ENCODE measurements at places on chromosomes 4 and X.

DNA sequence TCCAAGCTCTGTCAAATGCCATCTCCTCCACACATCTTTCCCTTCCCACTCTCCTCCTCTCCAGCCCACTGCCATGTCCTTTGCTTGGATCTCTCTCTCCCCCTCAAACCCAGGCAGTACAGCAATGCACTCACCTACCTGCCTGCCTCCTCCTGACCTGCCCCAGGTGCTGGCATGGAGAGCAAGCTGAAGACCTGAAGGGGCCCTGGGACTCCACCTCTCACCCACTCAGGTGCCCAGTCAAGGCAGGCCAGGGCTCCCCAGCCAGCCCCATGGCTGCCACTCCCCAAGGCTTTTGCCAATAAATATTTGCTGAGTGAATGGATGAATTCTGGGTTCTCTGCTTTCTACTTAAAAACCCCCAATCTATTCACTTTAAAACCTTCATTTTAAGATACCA is 12.6 kb upstream of the PHKA2 start:
- DNase-seq, result no peak

DNA sequence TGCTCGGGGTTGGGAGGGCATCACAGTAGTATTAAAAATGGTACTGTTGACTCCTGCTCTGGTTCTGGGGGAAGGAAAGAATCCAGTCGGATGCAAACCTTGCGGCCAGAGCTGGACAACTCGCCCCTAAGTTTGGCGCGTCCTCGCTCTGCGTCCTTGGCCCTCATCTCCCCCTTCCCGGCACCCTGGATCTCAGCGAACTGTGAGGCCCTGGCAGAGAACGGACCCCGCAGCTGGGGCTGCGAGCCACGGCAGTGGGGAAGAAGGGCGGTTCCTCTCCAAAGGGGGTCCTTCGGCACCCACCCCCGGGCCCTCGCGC is 14.0 kb downstream of the ARHGEF6 start:
- no peak for DNase-seq

DNA sequence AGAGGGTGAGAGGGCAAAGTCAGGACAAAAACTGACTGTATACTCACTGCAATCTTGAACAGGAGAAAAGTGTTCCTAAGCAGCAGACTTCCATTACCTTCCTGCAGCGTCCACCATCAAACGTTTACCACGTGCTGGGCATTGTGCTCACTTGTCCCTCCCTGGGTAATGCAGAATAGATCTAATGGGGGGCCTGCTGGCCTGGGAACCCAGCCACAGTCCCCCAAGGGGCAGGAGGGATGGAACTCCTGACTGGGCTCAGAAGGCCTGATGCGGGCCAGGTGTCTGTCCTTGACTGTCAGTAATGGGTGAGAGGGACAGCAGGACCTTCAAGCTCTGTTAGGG is 37.6 kb upstream of the FAM156A start:
- DNase-seq, result no peak

- DNase-seq, result no peak
Observed at GRCh38 chr4:48979914-48980579, 6.0 kb upstream of the CWH43 start.

GRCh38 chrX:20060961-20061748 is 55.6 kb downstream of the MAP7D2 start:
- peak; percentile 79 for DNase-seq

DNA sequence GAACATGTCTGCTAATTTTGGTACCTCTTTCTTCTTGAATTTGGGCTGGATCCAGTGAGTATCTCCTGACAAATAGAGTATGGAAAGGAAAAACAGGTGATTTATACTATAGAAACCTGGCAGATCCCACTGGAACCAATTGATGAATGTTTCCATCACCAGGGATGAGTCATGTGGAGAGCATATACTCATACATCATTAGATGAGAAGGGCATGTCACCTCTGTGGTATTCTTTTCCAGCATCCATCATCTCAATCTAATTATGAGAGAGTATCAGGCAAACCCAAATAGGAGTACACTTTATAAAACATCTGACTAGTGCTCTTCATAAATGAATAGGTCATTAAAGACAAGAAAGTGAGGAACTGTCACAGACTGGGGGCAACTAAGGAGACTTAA is 90.7 kb downstream of the CLDN22 start:
- DNase-seq, result no peak

- DNase-seq, result peak; percentile 44
Observed at GRCh38 chr4:86032476-86033022, 327.3 kb downstream of the MAPK10 start.

- DNase-seq, result peak; percentile 57
Observed at GRCh38 chr4:41977709-41978108, 3.8 kb upstream of the DCAF4L1 start.

DNA sequence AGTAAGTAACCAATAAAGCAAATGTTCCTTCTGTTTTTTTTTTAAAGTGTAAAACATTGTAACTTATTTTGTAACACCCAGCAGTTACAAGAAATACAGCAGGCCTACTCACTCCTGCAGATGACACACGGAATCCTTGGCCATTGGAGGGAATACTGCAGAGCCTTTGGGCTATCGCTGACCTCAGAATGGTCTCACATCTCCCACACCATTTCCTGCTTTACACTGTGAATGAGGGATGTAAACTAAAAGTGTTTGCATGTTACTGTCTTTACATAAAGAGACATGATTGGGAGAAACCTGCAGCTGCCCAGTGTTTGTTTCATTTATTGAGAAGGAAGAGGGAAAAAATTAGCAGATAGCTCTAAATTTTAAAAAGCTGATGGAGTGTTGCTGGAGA is 64.1 kb downstream of the USP46 start:
- DNase-seq, result no peak

DNA sequence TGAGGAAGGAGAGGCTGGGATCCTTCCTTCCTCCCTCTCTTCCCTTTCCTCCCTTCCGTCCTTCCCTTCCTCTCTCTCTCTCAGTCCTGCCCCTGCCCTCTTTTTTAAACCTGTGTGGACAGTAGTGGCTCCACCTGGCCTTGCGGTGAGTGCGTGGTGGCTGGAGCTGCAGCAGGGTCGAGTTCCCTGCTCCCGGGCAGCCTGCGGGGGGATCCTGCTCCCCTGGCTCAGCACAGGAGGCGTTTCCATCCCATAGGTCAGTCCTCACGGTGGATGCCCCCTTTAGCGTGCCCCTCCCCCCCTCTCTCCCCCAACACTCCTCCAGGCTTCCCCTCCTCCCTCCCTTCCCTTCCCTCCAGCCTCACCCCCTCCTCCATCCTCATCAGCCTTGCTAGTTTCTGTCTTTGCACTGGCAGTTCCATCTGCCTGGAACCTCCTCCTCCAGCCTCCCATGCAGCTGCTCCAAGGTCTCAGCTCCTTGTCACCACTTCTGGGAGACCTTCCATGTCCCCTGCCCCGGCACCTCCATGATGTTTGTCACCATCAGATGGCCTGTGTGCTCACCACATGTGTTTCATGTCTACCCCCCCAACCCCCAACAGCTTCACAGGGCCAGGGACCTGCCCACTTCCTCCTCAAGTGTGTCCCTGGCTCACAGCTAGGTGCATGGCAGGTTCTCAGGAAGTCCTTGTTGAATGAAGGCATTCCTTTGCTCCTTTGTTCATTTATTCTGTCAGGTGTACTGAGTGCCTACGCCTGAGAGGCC is 68.4 kb downstream of the PSAPL1 start:
- DNase-seq, result no peak

GRCh38 chr4:107857741-107858140 is 33.0 kb downstream of the SGMS2 start:
- DNase-seq, result no peak

GRCh38 chr4:26080870-26081628 is 167.0 kb downstream of the SMIM20 start:
- DNase-seq, result no peak

- DNase-seq, result no peak
Observed at GRCh38 chrX:152177052-152177451, 38.7 kb upstream of the MAGEA10 start.

GRCh38 chr4:159946983-159947615 is 844.2 kb downstream of the RAPGEF2 start:
- DNase-seq, result peak; percentile 59

- DNase-seq, result peak; percentile 66
Observed at GRCh38 chr4:87973283-87974169, 2.0 kb upstream of the SPP1 start.

- no peak for DNase-seq
Observed at GRCh38 chrX:134501941-134502340, 42.0 kb downstream of the HPRT1 start.

DNA sequence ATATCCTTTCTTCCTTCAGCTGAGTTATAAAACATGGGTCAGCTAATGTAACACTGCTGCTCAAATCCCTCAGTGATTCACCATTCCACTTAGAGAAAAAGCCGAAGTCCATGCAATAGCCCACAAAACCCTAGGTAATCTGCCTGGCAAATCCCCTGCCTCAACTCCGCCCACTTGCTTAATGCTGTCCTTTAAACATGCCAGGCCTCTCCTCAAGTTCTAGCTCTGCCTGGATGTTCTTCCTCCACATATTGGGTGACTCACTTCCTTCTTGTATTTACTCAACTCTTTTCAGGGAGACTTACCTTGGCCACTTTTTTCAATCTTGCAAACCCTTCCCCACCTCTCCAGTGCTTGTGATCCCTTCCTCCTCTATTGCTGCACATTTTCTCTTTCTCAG is 89.8 kb downstream of the EMCN start:
- DNase-seq, result peak; percentile 73

DNA sequence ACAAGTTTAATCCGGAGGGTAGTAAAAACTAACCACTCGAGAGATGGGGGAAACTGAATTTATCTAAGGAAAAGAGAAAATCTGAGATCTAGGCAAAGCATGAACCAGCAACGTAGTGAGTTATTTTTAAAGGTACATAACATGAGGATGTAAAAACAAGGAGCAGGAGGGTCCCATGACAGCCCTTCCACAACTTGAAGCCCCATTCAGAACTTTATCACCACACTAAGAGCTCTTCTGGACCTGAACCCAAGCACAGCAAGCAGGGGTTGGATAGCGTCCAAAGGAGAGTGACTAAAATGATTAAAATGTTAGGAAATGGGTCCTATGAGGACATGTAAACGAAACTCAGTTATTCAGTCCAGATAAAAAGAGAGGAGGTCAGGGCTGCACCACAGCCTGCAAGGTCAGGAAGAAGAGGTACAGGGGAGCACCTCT is 16.2 kb downstream of the SH3RF1 start:
- no peak for DNase-seq

GRCh38 chrX:45845142-45845541 is 644.5 kb upstream of the DIPK2B start:
- no peak for DNase-seq

DNA sequence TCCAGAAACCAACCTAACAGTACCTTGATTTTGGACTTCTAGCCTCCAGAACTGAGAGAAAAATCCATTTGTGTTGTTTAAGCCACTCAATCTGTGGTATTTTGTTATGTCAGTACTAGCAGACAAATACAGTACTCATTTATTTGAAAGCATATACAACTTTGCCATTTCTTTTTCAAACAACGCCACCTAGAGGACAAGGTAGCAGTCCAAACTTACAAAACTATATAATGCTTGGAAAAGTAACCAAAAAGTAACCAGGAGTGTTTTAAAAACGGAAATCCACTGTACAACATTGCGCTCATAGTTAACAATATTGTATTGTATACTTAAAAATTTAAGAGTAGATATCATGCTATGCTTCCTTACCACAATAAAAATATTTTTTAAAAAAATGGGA is 37.0 kb upstream of the FGF13 start:
- DNase-seq, result peak; percentile 28

DNA sequence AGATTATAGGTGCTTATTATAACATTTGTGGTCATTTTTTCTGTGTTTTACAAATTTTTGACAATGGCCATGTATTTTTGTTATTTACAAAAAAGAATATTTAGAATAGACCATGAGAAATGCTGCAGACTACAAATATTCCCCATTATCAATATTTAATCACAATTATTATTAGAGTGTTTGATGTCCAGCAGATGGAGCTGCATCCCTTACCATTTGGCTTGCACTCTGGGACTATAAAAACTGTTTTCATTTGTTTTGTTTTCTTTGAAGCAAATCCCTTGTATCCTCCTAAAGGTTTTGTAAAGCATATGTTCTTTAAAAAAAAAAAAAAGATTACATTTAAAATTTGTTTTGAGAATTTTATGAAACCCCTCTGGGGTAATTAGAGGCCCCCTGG is 85.6 kb upstream of the CXorf66 start:
- peak; percentile 4 for DNase-seq

DNA sequence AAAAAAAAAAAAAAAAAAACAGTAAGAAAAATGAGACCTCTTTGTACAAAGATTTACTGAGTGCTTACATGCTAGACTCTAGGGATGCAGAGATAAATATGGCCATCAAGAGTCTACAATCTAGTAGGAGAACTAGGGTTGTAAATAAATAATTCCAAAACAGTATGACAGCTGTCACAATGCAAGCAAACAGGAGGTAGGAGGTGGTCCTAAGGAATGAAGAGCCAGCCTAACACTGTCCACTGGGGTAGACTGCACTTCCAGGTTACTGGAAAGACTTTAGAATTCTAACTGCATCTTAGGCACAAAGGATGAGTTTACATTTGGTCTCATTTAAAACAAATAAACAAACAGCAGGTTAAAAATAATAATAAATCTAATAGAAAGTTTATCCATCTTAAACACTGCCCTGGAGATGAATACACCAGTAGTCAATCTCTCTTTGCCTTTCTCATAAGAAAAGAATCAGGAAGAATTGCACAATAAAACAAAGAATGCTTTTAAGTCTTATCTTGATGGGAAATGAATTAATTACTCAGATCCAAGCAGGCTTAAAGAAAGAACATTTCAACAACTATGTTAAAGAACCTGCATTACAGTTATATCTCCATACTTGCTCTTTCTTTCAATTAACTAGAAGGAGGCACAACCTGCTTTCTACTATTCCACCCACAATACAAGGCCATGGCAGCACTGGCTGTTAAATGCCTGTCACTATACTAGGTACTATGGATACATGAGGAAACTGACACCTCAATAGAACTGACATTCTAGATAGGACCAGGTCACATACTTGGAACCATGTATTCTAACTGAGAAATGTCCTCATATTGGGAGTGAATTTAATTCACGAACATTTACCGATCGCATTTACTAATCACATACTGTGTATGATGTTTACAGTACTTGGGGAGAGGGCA is 12.7 kb downstream of the ADGRA3 start:
- DNase-seq, result no peak

GRCh38 chrX:39310891-39311290 is 509.6 kb downstream of the MID1IP1 start:
- peak; percentile 19 for DNase-seq

GRCh38 chr4:169047956-169048355 is 37.9 kb upstream of the CBR4 start:
- DNase-seq, result no peak

DNA sequence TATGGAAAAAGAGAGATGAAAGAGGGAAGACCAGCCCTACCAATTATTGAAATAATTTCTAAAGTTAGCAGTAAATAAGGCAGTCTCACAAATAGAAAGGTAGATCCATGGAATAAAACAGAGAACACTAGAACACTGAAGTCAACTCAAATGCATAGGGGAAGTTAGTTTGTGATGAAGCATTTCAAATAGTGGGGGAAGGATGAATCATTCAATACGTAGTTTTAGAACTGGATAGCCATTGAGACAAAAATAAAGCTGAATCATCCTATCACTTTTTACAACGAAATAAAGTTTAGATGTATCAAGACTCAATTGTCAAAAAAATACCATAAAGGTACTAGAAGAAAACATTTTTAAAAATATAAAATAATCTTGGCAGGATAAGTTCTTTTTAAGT is 143.2 kb upstream of the DGKK start:
- no peak for DNase-seq

Data from NB4 (cell line).